ENCODE measurements at places on chromosomes 16 and 17.

GRCh38 chr17:76569607-76570279 lies 15.9 kb downstream of the ST6GALNAC2 start:
- DNase-seq: no peak

DNA sequence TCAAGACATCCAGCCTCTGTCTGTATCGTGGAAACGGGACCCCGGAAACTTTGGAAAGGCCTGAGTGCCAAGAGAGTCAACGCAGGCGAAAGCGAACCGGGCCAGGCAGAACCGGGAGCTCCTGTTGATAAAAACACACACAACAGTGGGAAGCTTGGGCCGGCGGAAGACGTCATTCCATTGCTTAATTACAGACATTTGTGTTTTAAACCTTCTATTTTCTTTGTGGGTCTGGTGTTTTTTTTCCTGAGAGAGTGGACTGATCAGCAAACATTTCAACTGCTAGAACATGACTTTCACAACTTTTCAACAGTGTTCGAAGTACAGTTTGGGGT lies 878 bp upstream of the RNF157 start:
- DNase-seq: no peak

GRCh38 chr17:44604116-44604761 lies 47.0 kb downstream of the FZD2 start:
- DNase-seq: no peak

DNA sequence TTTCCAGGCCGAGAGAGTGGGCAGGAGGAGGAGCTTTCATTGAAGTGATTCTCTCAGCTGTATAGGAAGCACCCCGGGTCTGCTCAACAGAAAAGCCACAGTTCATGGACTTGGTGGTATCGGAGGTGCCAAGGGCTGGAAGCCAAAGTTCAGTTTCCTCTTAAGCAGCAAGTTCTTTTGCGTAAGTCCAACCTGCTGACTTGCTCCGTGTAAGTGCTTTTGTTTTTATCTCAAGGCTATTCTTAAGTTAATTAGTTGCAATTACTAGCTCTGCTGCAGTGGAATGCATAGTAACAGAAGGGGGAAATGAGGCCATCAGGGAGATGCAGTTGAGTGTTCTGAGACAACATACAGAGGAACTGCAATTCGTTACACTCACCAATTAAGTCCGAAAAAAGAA lies 44.6 kb downstream of the SMIM36 start:
- no peak for DNase-seq

GRCh38 chr17:66520999-66521398 lies 218.6 kb downstream of the PRKCA start:
- no peak for DNase-seq

GRCh38 chr16:59634004-59634579 lies 900.0 kb upstream of the GOT2 start:
- DNase-seq: no peak

DNA sequence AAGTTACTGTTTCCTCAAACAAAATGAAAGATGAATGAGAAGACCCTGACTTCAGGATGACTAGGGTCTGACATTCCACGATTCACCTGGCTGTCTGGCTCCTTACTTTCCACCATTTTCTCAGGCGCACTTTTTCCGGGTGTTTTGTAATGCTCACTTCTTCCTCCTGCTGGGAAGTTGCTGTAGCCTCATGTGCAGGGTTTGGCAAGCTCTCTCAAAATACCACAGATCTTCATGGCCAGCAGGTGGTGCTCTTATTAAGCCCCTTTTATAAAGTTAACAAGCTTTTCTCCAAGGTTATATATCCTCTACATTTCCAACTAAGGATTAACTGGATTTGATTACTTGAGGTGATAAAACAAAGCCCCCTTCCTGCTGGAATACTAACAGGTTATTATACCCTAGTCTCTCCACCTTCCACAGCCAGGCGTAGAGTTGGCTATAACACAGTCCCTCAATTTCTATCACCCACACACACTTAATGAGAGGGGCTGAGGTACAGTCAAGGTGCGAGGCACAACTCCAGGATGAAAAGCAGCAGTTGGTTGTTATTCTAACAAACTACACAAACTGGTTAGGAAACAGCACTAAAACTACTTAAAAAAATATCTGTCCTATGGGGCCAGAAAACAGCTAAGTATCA lies 45.4 kb downstream of the STH start:
- DNase-seq: peak; percentile 90

GRCh38 chr16:89094252-89094879 lies 714 bp downstream of the ACSF3 start:
- no peak for DNase-seq

GRCh38 chr16:81992859-81993258 lies 18.4 kb downstream of the SDR42E1 start:
- no peak for DNase-seq

DNA sequence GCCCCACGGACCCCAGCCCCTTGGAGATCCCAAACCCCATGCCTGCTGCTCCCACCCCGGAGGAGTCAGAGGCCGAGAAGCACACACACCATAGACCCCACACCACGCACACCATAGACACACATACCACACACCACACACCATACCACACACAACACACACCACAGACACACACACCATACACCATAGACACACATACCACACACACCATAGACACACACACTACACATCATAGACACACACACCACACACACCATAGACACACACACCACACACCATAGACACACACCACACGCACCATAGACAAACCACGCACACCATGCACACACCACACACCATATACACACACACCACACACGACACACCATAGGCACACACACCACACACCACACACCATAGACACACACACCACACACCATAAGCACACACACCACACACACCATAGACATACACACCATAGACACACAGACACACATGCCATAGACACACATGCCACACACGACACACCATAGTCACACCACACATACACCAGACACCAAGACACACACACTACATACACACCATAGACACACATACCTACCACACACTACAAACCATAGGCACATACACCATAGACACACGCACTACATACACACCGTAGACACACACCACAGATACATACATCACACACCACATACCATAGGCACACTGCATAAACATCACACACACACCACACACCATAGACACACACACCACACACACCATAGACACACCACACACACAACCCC lies 11.3 kb downstream of the TBC1D16 start:
- DNase-seq: no peak

DNA sequence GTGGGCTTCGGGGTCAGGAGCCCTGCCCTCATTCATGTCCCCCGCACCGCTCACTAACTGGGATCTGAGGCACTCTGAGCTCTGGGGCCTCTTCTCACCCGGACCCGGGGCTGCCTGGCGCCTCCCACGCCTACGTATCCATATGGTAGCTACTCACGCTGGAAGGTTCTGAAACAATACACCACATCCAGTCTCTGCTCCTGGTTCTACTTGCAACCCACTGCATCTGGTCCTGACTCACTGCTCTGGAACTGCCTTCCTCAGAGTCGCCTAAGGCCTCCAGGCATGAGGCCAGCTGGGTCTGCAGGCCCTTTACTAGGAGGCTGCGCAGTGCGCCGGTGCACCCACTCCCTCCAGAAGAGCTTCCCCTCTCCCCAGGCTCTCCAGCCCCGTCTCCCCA lies 18.1 kb downstream of the USP36 start:
- DNase-seq: no peak

DNA sequence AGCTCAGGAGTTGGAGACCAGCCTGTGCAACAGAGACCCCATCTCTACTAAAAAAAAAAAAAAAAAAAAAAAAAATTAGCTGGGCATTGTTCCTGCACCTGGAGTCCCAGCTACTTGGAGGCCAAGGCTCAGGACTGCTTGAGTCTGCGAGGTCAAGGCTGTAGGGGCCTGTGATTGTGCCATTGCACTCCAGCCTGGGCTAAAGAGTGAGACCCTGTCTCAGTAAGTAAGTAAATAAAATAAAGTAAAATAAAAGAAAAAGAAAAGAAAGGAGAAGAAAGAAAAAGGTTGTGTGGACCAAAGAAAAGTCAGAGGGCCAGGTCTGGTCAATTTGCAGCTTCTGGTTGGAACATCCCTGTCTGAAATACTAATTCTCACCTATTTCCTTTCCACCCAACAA lies 18.4 kb downstream of the MT1X start:
- DNase-seq: no peak

- no peak for DNase-seq
These were observed 17.4 kb downstream of the IST1 start for GRCh38 chr16:71912534-71913275.

- no peak for DNase-seq
These were observed 26.8 kb downstream of the SLC25A10 start for GRCh38 chr17:81738801-81739393.

DNA sequence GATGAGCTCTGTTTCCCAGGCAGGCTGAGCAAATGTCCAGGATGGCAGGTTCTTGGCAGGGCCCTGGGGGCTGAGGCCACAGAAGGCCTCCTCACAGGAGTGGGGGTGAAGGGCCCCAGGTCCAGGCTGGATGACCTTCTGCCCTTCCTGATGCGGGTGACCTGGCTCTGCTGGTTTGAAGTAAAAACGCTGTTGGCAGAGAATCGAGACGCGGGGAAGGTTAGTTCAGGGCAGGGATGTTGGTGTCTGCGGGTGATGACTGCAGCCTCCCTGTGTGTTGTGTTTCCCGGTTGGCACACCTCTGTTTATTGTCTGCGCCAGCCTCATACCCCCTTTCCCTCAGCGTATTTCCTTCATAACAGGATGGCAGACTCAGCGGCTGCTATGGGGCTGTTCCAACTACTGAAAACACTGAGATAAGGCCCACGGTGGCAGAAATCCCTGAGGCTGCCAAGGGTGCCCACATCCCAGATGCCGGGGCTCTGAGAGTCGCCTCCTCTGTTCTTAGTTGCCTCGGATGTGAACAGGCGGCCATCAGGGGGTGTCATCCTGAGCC lies 104.6 kb downstream of the METRNL start:
- no peak for DNase-seq

DNA sequence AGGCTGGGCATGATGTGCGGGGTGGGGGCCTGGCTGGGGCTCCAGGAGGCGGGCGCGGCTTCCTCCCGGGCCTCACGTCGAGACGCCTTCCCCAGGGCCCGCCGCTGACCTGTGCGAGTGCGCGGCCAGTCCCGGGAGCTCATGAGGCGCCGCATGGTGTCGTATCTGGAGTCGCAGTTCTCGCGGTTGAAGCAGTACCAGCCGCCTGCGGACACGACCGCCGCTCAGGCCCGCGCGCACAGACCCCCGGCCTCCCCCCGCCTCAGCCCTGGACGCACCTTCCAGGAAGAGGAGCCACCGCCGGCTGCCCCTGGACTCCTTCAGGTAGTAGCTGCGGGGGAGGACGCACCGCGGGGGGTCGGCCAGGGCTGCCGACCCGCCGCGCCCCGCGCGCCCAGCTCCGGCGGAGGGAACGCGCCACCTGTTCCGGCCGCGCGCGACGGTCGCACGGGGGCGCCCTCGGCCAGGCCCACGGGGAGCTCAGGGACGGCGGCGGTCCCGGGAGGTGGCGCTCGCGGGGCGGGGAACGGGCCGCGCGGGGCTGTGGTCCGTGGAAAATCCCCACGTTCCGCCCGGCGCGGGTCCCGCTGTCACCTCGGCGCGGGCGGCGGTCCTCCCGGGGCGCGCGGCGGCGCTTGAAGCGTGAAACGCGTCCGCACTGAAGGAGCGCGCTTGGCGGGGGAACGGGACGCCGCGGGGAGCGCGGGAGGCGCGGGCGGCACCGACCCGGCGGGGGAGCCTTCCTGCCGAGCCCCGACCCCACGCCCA lies 1.4 kb downstream of the NOTUM start:
- no peak for DNase-seq

DNA sequence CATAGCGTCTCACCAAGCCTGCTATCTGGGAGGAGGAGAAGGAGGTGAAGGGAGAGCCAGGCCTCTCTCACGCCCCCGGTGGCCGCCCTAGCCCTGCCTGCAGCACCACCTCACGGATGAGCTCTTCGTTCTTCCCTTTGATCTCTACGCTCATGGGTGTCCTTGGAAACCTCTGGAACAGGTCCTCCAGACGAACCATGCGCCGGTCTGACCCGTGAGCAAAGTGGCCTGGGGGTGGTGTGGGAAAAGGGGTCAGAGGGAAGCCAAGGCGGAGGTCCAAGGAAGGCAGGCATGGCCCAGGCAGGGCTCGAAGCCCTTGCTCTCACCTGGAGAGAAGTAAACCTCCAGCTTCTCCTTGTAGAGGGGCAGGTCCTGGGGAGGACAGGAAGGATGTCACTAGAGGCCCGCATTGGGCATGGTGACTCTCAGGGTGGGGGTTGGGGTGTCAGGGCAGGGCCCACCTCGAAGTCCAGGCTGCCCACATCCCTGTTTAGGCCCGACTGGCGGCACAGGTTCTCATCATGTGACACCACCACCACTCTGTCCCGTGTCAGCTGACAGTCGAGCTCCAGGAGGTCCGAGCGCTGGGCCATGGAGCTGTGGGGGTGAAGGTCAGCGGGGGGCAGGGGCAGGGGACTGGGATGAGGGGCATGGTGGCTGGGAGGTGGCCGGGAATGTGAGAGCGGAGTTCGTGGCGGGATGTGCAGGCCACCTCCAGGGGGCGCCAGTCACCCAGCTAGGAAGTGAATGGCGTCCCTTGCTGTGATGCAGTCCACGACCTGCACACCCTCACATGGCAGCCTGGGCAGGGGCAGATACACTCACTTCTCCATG lies 923 bp downstream of the GDPD3 start:
- DNase-seq: no peak

- DNase-seq: no peak
These were observed 12.0 kb downstream of the TAX1BP3 start for GRCh38 chr17:3656353-3656752.

DNA sequence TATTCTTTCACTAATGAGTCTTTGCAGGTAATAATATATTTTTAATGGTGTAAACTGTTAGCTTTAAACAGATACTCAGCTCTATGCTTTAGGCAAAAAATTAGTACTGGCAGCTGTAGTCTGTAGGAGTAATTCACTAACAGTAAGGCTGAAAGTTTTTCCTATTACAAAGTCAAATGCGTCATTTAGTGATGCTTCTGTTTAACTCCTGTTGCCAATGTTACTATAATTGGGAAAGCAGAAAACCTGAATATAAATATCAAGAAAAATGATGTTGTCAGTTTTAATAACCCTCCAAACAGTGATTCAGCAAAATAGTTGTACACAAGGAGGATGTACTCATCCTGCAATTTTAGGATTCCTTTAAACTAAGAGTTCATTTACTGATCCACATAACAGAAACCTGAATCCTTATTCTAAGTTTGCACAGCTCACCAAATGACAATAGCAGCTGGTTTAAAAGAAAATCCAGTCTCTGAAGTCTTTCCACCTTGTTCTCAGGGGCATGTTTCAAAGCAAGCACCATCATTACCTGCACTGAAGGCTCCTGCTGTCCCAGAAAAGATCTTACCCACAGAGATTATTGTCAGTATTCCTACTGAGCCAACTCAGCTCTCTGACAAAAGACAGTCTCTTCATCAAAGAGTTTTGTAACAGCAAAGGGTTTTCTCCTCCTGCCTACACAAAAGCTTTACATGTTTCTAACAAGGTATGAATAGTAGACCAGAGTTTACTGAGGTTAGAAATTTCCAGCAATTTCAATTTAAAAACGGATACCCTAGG lies 4.2 kb downstream of the CDR2 start:
- DNase-seq: peak; percentile 46

- no peak for DNase-seq
These were observed 23.7 kb downstream of the PRKAR1A start for GRCh38 chr17:68535922-68536321.
